ENCODE measurements at places on chromosomes 6 and 20. TPM values are rescaled to one million over a fixed set of nuclear protein-coding genes. Genes with fewer than 3 reads are reported as not detected.

- no peak for DNase-seq
- no peak overlapping the region for H3K27ac ChIP-seq
- H3K4me3 ChIP-seq: no peak overlapping the region
- H3K4me1 ChIP-seq: no peaks in the 10 kb centered on the region
Measured at GRCh38 chr20:53847837-53848170, 222.6 kb downstream of the BCAS1 start.

DNA sequence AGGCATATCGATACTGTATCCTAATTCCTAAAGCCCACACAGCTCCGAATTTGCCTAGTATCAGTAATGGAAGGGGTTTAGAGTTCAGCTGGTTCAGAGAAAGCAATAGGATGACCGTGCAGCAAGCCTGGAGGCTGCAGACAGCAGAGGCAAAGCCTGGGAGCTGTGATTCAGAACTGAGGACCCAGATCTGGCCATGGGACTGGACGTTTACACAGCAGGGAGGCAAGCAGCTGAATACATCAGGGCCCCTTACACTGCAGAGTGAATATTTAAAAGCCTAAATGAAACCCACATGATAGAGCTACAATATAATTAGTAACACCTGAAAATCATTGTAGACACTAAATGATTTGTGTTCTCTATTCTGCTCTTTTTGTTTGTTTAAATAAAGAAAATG lies 38.0 kb downstream of the ELOVL2 start:
- no peak for DNase-seq
- peaks cover 3% of the 10 kb centered on the region for H3K27me3 ChIP-seq
- no peaks in the 10 kb centered on the region for H3K36me3 ChIP-seq
- H3K4me3 ChIP-seq: no peak overlapping the region
- H3K27ac ChIP-seq: no peak overlapping the region

GRCh38 chr20:33566781-33567603 lies 77.1 kb downstream of the CBFA2T2 start:
- H3K27ac ChIP-seq: no peak overlapping the region
- no peaks in the 10 kb centered on the region for H3K36me3 ChIP-seq
- no peaks in the 10 kb centered on the region for H3K27me3 ChIP-seq
- H3K4me3 ChIP-seq: no peak overlapping the region

DNA sequence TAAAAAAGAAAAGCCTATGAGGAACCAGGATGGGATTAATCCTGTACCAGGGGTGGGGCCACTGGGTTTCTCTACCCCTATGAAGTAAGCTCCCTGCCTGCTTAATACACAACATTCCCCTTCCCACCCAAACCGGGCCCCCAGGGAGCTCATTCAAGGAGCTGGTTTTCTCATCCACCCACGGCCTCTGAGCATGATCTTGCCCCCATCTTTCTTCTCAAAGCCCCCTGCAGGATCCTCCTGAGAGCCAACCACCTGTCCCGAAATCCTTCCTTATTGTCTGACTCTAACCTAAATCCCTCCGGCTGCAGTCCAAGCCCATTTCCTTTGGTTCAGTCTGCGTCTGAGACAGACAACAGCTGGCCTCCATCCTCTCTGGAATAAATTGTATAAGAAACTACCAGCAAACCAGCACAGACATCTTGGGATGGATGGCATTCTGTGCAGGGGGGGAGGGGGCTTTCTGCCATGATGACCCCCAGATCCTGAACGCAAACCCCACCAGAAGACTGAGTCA lies 21.0 kb downstream of the KCNK5 start:
- H3K4me1 ChIP-seq: no peaks in the 10 kb centered on the region
- H3K27ac ChIP-seq: no peak overlapping the region
- no peaks in the 10 kb centered on the region for H3K36me3 ChIP-seq
- DNase-seq: no peak
- H3K27me3 ChIP-seq: no peaks in the 10 kb centered on the region

Gene FUT9
- 0.07 TPM for polyA plus RNA-seq
